ENCODE measurements at places on chromosomes 13 and 19.

GRCh38 chr13:79745081-79745480 is 264.1 kb downstream of the NDFIP2 start:
- DNase-seq: no peak

DNA sequence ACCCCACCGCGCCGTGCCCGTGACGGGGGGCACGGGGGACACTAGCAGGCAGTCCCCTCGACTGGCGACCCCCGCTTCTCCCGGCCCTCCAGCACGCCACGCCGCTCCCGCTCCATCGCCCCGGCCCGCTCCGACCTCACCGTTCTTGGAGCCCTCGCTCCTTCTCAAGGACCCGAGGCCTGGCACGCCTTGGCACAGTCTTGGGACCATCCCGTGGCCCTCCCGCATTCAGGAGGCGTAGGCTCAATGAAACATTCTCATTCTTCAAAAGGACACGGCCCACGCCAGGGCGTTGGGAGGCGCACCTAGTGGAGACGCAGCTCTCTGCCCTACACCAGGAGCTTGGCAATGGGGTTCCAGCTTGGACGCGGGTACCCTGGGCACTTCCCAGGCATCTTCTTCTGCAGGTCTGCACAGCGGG is 473 bp upstream of the CERS1 start:
- DNase-seq: no peak

DNA sequence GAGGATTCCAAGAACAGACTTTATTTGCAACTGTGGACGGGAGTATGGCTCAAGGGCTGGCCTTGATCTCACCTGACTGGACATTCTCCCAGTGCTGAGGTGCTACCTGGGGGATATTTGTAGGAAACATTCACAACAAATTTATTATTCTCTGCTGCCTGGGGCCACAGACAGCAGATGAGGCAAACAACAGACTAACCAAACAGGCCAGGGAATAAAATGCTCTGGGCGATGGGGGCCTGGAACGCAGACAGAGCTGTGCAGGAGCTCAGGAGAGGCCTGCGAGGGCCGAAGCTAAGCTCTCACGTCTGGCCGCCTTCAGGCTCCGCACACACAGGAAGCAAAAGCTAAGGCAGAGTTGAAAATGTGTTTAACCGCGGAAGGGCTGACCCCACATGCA is 7.8 kb downstream of the PLPP2 start:
- DNase-seq: no peak

- no peak for DNase-seq
Observed at GRCh38 chr13:28147495-28147894, 9.2 kb downstream of the PAN3 start.

DNA sequence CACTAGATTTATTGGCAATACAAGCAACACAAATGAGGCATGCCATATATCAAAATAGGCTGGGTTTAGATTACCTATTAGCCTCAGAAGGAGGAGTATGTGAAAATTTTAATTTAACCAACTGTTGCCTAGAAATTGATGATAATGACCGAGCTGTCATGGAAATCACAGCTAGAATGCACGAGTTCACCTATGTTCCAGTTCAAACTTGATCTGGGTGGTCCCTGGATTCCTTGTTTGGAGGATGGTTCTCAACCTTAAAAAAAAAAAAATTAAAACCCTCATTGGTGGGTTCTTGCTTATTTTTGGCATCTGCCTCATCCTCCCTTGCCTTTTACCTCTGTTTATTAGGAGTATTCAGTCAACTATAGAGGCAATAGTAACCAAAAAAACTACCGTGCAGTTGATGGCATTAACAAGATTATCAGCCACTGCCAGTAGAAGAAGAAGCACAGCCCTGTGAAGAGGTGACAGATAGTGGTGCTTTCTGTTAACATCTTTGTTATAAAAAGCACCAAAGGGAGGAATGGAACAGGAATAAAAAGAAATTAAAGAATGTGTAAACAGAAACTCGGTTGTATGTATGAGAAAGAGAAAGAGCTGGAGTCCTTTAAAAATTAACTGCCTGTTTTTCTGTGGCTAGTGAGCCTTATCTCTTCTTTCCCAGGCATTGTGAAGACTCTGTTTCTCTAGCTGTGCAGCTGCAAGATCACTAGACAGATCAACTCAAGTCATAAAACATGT is 106.4 kb downstream of the ZNF429 start:
- no peak for DNase-seq

GRCh38 chr13:20209948-20210347 is 17.2 kb upstream of the GJB2 start:
- no peak for DNase-seq

- DNase-seq: no peak
Observed at GRCh38 chr13:32967584-32968182, 48.5 kb upstream of the KL start.

DNA sequence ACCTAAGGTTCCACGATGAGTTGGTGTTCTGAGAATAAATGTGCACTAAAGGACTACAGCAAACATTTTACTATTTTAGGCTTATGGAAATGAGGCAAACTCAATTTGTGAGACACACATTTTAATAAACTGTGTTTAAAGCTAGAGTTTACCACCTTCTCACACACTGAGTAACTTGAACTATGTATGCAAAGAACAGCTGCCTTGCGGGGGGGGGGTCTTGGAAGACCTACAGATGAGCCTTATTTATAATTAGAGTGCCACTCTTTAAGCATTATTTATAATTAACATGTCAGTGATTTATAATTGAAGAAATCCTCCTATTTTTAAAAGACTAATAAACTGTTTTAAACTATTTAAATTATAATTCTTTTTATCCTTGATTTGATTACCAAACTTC is 300.4 kb downstream of the DLEU7 start:
- DNase-seq: no peak

DNA sequence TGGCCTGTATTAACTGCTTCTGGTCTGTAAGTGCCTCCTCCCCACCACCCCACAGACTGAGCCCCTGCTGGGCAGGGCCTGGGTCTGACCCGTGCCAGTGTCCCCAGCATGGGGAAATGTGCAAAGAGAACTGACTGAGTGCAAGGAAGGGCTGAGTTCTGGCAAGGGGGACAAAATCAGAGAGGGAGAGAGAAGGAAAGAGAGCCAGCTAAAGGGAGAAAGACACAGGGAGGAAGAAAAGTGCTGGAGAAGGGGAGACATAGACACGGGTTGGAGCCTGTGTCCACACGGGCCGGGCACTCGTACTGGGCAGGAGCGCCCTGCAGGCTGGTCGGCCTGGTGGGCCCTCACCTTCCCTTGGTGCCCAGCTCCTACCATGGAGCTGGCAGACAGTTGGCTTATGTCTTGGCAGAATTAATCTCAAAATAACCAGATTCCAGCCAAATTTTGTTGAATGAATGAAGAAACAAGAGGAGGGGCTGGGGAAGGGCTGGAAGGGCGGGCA is 1.2 kb downstream of the NKG7 start:
- DNase-seq: no peak

DNA sequence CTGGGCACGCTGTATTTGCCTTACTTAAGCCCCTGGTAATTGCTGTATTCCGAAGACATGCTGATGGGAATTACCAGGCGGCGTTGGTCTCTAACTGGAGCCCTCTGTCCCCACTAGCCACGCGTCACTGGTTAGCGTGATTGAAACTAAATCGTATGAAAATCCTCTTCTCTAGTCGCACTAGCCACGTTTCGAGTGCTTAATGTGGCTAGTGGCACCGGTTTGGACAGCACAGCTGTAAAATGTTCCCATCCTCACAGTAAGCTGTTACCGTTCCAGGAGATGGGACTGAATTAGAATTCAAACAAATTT is 676 bp downstream of the BRCA2 start:
- no peak for DNase-seq

GRCh38 chr19:33885236-33885635 is 88.6 kb downstream of the KCTD15 start:
- DNase-seq: no peak

- no peak for DNase-seq
Observed at GRCh38 chr19:12985049-12985776, 10.1 kb upstream of the NFIX start.

DNA sequence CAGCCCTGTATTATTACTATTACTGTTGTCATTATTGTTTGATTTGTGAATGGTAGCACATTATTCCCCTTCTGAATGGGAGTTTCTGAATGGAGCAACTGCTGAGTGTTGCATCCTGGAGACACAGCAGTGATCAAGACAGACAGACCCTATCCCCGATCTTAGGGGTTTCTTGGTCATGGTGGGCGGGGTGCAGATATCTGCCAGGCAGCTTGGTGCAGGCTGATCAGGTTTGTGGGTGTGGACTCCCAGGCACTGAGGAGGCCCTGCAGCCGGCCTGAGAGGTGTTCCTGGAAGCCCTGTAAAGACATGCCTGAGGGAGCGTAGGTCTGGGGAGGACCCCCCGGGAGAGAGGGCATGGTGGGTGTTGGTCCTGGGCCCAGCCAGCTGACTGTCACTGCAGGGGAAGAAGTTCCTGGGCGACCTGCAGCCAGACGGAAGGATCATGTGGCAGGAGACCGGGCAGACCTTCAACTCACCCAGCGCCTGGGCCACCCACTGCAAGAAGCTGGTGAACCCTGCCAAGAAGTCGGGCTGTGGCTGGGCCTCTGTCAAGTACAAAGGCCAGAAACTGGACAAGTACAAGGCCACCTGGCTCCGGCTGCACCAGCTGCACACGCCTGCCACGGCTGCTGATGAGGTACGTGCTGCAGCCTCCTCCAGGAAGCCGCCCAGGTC is 2.1 kb downstream of the MPND start:
- DNase-seq: no peak

GRCh38 chr19:35247526-35248309 is 1.1 kb upstream of the LSR start:
- DNase-seq: no peak
